ENCODE measurements at places on chromosomes 3 and 15. TPM values are rescaled to one million over a fixed set of nuclear protein-coding genes. Genes with fewer than 3 reads are reported as not detected.

DNA sequence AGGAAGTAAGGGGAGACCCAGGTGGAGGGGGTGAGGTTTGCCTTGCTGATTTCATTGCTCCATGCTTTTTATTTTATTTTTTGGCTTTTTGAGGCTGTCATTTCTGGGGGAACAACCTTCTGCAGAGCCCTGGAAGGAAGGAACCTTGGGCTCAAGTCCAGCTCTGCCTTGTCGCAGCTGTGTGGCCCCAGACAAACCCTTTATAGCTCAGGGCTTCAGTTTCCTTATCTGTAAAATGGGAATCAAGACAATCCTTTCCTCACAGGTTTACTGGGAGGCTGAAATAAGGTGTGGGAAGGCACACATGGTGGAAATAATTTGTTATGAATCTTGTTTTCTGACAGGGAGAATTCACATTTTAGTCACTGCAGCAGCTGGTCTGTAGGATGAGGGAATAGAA, 45.4 kb upstream of the CTSH start:
- peaks cover 15% of the 10 kb centered on the region for H3K4me1 ChIP-seq
- DNase-seq = no peak
- peaks cover 4% of the 10 kb centered on the region for H3K27me3 ChIP-seq
- H3K4me3 ChIP-seq = no peak overlapping the region

DNA sequence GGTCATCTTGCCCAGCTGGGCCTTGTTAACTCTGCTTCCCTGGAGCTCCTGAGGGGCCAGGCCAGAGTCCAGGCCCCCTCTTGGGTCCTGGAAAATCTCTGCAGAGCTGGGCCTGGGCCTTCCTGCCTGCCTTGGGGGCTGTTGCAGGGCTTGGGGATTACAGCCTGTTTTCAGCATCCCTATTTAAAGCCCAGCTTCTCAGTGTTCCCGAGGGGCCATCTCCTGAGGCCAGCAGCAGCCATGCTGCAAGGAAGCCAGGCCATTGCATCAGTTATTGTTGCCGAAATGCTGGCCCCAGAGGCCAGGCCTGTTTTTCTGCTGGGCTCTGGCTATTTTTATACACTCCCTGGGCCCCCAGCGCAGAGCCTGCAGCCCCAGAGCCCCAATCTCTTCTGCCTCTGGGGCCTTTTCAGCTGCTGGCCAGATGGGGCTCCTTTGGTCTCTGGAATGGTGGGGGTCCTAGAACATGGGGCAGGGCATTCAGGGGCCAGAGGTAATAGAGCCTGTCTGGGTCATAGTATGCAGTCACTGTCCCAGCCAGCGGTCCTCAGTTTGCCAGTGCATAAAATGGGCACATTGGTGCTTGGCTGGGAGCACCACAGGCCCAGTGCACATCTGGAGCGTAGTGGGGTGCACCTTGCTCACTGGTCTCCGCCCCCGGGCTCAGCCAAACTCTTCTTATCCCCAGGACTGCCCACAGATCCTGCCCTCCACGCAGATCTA, 28.5 kb downstream of the PLXNA1 start:
- H3K4me3 ChIP-seq = no peak overlapping the region
- DNase-seq = no peak
- H3K36me3 ChIP-seq = no peaks in the 10 kb centered on the region
- no peak overlapping the region for H3K27ac ChIP-seq
- no peaks in the 10 kb centered on the region for H3K4me1 ChIP-seq
- no peaks in the 10 kb centered on the region for H3K27me3 ChIP-seq

GRCh38 chr3:160885791-160886286, 129.8 kb downstream of the PPM1L start:
- no peak for DNase-seq
- H3K27me3 ChIP-seq = peaks cover 3% of the 10 kb centered on the region
- H3K36me3 ChIP-seq = no peaks in the 10 kb centered on the region
- H3K27ac ChIP-seq = no peak overlapping the region

- DNase-seq = no peak
- H3K36me3 ChIP-seq = peaks cover 34% of the 10 kb centered on the region
- no peak overlapping the region for H3K4me3 ChIP-seq
- H3K27ac ChIP-seq = no peak overlapping the region
- H3K4me1 ChIP-seq = peaks cover 2% of the 10 kb centered on the region
Measured at GRCh38 chr3:88131695-88132094, 18.1 kb upstream of the C3orf38 start.

GAP43 gene
- not detected for total RNA-seq

CACNA1D gene
- total RNA-seq = 3.2 TPM

B2M gene
- 9,723 TPM for total RNA-seq

- peaks cover 6% of the 10 kb centered on the region for H3K27me3 ChIP-seq
- H3K36me3 ChIP-seq = no peaks in the 10 kb centered on the region
- DNase-seq = no peak
- H3K4me3 ChIP-seq = no peak overlapping the region
Measured at GRCh38 chr15:32843219-32843815, 125.5 kb downstream of the GREM1 start.
